ENCODE measurements at places on chromosomes 6 and 20.

DNA sequence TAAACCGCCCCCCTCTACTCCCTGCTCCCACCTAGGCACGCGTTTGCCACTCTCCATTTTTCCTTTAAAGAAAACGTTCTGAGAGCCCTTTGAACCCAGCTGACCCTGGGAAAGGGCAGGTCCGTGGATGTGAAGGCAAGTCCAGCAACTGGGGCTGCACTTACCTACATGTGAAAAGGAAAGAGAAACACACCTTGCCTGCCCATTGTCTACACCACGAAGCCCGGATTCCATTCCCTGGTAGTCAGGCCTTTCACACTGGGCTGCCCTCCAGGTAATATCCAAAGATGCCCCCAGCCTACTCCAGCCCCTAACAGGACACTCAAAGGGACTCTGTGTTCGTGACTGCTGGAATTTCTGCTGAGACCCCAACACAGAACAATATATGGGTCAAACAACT is 94.4 kb downstream of the CD83 start:
- no peak for DNase-seq

DNA sequence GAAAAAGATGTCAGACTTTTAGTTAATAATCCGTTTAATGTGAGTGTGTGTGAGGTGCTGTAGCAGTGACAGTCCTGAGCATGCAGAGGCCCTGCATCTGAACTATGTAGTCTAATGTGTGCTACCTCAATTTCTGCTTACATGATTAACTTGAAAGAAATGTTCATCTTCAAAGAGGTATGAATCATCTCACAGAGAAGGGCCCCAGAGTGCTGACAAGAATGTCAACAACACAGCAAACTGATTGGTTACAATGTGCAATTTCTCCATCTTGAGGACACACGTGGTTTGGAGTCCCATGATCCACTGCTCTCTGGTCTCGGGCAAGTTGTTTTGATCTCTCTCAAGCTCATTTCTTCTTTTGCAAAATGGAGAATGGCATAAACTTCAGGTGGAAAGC is 61.7 kb upstream of the EMILIN3 start:
- no peak for DNase-seq

DNA sequence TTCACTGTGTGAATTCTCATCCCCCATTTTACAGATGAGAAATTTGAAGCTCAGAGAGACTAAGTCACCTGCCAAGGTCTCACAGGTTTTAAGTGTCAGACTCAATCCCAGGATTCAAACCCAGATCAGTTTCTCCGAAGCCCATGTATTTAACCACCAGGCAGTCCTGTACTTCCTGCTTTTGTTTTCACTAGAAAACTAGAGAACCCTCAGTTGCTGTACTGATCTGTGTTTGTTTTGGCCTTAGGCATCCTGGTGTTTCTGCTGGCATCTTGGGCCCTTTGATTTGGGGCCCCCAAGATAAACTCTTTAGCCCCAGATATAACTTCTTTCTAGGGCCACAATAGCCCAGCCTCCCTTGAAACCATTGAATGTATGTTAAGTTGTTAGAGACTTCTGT is 36.5 kb downstream of the PPP1R16B start:
- no peak for DNase-seq

- DNase-seq = no peak
These were observed 99.2 kb downstream of the LCA5 start for GRCh38 chr6:79438030-79438429.

GRCh38 chr6:37175332-37176267 is 5.6 kb downstream of the PIM1 start:
- DNase-seq = no peak

GRCh38 chr6:45727819-45728449 is 287.7 kb downstream of the CLIC5 start:
- no peak for DNase-seq

- DNase-seq = no peak
These were observed 97.4 kb downstream of the EPB41L2 start for GRCh38 chr6:130965656-130966055.

DNA sequence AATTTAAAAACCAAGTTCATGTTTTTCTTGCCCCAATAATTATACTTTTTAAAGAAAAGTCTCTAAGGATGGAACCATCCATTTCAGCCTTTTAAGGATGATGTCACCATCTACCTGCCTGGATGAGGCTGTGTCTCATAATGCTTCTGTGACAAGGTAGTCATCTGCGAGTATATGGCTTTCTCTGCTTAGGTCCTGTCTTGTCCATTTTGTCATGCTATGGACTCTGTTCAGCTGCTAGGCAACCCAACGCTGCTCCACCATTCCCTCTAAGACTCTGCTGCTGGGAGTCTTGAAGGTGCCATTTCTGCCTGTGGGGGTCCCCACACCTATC is 459.8 kb upstream of the RUNX2 start:
- no peak for DNase-seq

- no peak for DNase-seq
These were observed 381.5 kb downstream of the TFAP2A start for GRCh38 chr6:10033223-10033829.

GRCh38 chr6:136466777-136467176 is 83.4 kb downstream of the MAP7 start:
- no peak for DNase-seq

- DNase-seq = no peak
These were observed 49.4 kb downstream of the DTD1 start for GRCh38 chr20:18637224-18637623.
